ENCODE measurements at places on chromosomes 1 and 21.

- no peak for DNase-seq
These were observed 125.8 kb downstream of the KAZN start for GRCh38 chr1:14724246-14724645.

GRCh38 chr1:183164963-183165362 lies 21.1 kb upstream of the LAMC2 start:
- no peak for DNase-seq

DNA sequence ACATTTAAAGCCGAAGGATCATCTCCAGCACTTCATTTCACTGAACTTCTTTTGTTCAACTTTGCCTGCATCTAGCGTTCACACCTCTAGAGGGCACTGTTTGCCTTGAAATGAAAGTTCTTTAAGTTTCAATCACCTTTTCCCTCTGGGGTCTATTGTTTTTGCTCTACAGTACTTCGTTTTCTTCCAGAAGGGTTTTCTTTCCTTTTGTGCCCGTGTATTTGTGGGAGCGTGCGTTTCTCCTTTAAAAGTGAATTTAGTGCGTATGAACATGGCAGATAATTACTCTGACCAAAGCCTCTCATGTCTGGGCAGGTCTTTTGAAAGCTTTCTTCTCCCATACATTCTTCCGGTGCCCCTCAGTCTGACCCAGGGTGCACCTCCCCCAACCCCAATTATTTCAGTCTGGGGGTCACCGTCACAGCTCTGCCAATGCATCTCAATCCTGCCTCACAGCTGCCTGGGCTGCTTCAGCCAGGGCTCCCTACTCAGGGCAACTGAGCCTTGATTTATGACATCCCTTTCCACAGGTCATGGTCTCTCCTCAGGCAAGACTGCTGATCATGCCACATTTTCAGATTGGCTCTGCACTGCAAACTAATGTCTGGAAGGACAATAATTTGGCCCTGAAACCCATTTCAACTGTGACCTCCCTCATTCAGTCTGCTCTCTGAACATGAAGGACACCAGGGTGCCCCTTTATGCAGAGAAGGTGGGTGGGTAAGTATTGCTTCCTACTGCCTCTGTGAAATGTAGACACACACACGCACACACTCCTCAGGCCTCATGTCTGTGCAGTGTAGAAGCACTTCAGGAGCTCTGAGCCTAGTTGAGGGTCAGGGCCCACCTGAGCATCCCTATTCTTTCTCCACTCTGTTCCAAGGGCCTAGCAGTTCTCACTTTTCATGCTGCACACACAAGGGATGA lies 88.6 kb downstream of the NUF2 start:
- peak; percentile 50 for DNase-seq

DNA sequence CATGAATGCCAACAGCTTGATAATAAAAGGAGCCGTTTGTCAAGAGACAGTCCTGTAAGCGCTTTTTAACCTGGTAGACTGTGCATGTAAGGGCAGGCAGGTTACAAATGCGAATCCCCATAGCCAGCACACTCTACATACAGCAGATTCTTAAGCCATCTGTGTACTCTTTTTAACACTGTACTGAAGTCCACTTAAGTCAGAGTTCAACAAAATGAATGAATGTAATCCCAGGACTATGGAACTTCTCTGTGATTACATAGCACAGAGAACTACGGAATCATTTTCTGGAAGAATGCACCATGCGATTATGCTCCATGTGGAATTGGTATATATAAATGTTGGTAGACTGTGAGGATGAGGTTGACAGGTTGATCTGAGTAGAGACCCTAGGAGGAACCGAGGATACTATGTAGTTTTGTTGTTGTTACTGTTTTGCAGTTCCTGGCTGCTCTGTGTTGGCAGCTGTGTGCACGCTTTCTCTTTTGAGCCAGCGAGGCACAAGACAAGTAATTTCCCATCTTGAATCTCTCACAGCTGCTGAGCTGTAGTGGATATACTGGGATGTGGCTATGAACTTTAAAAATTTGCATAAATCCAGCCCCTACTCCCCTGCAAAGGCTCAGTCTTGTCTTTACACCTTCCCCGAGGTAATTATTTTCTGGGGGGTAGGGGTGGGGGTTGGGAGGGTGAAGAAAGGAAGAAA lies 21.9 kb downstream of the LRRC8D start:
- DNase-seq: no peak

DNA sequence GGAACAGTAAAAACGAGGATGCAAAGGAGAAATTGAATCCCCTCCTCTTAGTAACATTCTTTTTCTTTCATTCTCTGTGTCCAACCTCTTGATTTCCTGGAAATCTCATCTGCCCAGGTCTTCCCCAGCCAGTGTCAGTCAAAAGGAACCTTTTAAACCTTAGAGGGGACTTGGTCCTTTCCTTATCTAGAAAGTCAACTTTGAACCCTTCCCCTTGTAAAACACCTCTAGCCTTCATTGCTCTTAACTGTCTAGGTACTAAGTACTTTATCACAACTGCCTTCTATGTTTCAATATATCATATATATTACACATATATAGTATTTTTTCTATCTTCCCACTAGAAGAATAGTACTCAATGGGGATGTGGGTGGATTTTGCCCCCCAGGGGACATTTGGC lies 282.1 kb downstream of the NTNG1 start:
- DNase-seq: no peak

GRCh38 chr1:231393668-231394067 lies 28.4 kb downstream of the EGLN1 start:
- no peak for DNase-seq

DNA sequence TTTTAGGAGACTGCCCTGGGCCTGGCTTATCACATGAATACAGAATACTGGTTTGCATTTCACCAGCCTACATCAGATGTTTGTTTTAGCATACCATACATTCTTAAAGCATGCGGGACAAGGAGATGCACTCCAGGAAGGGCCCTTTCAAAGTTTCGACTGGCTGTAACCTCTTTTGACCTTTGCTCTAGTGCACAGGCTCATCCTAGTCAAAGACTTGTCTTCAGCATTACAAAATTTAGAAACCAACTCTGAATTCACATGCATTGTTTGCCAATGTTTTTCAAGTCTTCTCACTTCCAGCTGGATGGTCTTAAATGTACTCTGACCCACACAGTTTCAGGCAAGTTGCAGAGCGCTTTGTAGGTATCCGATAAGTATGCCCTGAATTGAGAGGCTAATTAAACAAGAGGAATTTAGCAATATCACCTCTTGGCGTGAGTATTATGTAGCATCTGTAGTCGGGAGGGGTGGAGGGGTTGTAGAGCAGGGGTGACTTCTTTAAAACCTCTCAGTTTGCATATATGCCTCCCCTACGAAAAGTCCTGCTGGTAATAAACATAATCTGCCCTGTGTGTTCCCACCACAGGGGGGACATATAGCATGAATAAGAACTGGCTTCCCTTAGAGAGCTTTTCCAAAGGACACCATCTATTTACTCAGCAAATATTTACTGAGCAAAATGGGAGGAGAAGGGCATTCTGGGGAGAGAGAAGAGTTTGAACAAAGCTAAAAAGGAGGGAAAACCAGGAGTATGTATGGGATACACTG lies 24.4 kb upstream of the AHCYL1 start:
- no peak for DNase-seq

GRCh38 chr1:209989525-209989924 lies 51.5 kb downstream of the SYT14 start:
- no peak for DNase-seq
